Iris pigment epithelial cell (primary cell): ENCODE measurements at places on chromosomes 4 and X.
A peak's percentile ranks its signal among the peaks of the same experiment; 100 is the strongest.

DNA sequence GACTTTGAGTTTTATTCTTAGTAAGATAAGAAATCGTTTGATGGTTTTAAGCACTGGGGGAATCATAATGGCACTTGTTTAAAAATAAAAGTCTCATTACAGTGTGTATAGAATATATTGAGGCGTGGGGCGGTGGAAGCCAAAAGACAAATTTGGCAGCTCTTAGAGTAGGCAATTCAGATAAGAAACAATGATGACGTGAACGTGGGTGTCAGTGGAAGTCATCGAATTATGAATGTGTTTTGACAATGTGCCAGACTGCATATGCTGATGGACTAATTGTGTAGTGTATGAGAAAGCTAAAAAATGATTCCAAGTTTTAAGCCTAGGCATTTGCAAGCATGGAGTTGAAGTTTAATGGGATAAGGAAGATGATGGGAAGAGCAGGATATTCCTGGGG, 35.8 kb downstream of the SPANXD start:
- DNase-seq, result no peak

DNA sequence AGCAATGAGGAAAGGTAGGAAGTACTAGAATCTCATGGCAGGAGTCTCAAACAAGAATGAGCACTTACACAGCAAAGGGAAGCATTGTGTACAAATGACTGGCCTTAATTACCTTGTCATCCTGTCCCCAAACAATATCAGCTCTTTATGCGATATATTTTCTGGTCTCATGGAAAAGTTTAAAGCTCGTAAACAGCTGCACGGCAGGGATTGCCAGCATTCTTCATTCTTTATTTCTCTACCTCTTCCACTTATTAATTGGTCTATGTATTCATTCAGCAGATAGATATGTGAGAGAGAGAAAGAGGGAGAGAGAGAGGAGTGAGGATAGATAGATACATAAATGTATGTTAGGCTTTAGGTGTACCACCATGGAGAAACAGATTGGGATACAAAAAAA, 155.8 kb upstream of the FAT4 start:
- DNase-seq, result no peak

DNA sequence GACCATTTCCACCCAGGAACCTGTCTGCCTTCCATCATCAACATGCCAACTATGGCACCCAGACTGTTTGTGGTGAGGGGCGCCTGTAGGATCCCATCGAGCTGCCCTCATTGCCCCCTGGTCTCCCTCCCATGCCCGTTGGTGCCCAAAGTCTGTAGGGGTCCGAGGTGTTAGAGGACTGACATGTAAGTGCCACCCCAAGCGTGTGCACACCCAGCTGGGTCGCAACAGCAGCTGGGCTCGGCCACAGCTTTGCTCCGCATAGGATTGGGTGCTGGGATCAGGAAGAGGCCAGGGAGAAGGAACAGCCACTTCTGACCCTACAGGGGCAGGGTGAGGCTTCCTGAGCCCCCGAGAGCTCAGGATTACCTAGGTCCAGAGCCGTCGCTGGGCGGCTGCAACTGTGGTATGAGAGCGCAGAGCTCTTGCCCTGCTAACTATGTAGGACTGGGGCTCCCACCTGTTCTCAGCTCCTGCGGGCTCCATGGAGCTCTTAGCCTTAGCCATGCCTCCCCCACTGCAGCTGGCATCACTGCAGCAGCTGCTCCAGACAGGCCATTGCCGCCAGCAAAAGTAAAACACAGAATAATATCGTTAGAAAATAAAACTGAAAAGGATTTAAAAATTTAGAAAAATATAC, 1160.3 kb downstream of the FSTL5 start:
- no peak for DNase-seq

DNA sequence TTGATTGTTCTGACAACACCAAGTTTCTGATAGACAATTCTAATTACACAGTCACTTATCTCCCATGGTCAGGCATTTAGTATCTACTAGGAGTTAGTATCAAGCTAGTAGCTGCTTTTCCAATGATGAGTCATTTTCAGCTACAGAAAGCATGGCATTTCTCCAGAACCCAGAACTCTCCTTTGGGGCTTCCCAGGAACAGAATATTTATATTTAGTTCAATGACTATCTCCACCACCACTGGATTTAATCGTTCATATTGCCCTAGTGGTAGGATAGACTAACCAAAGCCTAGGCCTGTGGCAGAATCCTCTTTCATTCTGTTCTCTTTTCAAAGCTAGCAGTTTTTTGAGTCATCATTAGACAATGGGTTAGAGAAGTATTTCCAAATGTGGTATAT, 569.4 kb downstream of the GABRG1 start:
- DNase-seq, result peak; percentile 14
